Thymus (tissue), 14 donors: ENCODE measurements at places on chromosomes 12 and 14.

- DNase-seq = no peak
Measured at GRCh38 chr12:57657744-57658143, 24.7 kb upstream of the B4GALNT1 start.

GRCh38 chr12:40586823-40587222, 105.4 kb upstream of the CNTN1 start:
- DNase-seq = no peak

DNA sequence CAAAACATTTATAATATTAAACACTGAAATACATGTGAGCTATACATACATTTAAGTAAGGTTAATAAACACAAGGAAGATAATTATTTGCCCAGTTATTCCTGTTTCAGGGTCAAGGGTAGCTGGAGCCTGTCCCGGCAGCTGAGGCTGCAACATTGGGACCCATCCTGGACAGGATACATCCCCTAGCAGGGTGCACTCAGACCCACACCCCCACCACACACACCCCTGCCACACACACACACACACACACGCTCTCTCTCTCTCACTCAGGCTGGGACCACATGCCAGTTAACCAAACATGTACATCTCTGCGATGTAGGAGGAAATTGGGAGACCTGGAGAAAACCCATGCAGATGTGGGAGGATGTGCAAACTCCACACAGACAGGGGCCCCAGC, 112.6 kb upstream of the TMCC3 start:
- no peak for DNase-seq

DNA sequence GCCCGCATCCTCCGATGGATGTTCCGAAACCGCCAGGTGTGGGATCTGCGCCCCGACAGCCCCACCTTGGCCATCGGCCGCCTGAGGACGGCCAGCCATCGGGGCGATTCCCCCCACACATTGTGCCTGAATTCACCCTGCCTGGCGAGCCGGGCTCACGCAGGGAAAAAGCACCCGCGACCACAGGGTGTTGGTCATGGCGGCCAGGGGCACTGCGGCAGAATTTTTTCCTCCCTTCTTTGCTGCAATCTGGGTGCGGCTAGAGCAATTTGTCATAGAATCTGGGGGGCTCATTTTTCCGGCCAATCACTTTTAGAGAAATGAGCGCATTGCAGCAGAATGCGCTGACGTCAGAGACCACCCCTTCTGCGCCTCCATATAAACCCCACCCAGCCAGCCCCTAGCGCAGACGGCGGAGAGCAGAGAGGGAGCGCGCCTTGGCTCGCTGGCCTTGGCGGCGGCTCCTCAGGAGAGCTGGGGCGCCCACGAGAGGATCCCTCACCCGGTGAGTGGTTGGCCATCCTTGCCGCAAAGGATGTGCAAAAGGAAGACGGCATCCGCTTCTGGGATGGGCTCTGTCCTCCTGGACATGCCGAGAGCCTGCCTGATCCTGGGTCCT, at the start of gene MEG3:
Gene MEG3, plus strand, starts transcription at position 406 of the 619 bp plus-strand sequence.
- DNase-seq = no peak

DNA sequence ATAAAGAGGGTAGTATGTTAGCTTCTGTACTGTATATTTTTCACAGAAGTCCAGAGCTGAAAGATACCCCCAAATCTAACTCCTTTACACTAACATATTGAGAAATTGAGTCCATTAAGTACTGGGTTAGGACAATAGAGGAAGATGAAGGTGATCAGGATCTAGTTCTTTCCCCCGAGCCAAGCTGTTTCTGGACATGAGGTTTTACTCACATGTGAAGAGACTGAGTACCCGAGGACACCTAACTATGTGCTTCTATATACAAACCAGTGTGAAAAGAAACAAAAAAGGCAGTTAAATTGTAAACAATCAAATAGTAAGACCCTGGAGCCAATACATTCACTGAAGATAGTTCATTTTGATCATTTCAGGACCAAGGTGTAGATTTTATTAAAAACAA, 3.8 kb upstream of the TRHDE start:
- no peak for DNase-seq

- DNase-seq = no peak
Measured at GRCh38 chr12:125124320-125124966, 59.2 kb downstream of the AACS start.

GRCh38 chr14:70186900-70187451, 1.8 kb downstream of the SLC8A3 start:
- DNase-seq = no peak

DNA sequence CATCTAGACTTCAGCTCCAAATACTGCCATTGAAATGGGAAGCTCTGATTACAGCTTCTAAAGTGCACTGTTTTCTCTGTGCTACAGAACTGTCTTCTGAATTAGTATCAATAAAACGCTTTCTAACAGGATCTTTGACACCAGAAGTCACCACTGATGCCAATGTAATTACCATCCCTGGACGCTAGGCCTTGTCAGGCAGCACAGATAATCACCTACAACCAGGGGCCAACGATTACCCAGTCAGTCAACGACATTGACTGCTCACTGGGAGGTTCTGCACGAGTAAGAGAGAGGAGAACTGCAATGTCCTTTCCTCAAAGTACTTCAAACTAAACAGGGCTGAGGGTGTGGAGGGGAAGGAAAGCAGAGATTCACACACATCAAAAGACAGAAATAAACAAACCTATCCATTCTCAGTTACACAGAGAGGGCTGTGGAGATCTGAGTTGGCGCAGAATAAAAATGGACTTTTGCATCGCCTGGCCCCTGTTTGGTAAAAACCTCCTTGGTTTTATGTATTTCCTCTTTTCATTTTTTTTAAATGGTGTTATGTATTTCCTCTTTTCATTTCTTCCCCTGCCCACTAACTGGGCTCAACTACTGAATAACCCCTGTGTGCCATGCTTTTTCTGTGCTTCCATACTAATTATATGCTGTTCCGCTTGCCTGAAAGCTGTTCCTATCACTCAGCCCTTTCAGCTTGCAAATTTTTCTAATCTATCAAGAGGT, 492.2 kb downstream of the APAF1 start:
- no peak for DNase-seq

GRCh38 chr12:10196210-10196609, 16.5 kb upstream of the GABARAPL1 start:
- DNase-seq = no peak

DNA sequence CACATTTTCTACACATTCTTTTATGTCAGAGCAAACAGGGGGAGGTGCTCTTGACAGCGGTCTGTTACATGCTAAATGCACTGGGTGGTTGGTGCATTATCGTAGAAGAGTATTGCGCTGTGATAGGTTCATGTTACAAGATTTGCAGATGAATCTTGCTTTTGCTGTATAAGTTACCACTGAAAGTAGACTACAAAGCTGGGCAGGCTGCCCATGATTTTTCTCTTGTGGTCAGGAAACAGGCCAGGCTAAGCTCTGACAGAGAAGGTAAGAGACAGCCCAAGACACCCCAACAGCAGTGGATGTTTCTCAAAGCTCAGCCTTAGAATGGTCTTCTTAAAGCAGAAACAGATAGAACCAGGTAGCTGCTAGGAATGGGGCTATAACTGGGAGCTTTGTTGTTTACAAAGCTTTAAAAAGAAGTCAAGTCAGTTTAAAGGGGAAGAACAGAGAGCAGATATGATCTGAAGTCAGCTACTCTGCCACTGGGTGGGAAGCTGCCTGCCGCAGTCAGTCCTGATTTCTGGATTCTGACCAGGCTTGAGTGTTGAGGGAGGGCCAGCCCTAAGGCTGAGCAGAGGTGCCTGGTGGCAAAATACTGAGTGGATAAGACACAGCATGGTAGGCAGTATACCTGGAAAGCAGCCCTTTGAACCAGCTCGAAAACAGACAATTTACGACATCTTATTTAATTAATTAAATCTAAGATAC, 9.4 kb downstream of the KCNA1 start:
- DNase-seq = no peak

- DNase-seq = no peak
Measured at GRCh38 chr14:103157969-103158368, 34.7 kb downstream of the TNFAIP2 start.

DNA sequence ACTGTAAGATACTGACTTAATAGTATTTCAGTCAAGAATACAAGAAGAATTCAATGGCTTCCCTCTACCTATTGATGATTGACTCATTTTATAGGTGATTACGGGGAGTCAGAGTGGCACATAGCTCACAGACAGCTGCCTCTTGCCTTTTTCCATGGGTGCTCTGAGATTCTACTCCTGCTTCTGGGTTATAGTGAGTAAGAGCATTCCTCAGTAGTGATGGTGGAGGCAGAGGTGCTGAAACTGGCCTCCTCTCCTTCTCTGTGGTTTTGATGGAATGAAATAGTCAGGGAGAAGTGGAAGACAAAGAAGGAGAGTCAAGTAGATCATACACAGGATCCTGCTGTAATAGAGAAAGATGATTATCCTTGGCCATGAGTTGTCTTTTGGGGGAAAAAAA, 438.2 kb upstream of the FAR2 start:
- DNase-seq = no peak

DNA sequence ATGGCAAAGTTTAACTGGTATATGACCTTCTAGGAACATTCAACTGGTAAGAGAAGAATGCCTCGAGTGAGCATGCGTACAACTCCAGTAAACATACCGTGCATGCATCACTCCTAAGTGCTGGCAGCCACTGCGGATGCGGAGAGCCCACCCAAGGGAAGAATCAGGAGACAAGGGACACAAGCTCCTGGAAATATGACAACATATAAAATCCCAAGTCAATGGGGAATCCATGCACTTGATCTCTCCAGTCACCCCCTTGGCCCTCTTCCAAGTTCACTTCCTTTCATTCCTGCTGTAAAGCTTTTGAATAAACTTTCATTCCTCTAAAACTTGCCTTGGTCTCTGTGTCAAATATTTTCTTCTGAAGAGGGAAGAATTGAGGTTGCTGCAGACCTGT, 168.7 kb upstream of the TMCC3 start:
- DNase-seq = no peak

- no peak for DNase-seq
Measured at GRCh38 chr14:71454513-71455332, 477.5 kb upstream of the RGS6 start.

DNA sequence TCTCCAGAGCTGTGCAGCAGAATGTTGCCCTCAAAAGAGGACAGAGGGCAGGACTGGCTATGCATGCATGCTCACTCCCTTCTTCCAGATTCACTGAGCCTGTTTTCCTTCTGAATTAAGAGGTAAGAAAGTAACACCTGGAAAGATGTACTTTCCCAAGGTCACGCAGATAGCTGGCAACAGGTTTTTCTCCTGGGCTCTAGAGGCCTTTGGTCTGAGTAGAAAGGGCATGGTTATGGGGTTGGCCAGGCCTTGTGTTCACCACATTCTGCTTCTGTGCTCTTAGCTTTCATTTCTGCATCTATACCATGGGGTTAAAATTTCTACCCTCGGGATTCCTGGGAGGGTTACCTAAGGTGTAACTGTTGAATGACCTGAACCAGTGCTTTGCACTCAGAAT, 57.5 kb downstream of the RASSF3 start:
- no peak for DNase-seq

GRCh38 chr14:103179094-103179493, 55.8 kb downstream of the TNFAIP2 start:
- no peak for DNase-seq

DNA sequence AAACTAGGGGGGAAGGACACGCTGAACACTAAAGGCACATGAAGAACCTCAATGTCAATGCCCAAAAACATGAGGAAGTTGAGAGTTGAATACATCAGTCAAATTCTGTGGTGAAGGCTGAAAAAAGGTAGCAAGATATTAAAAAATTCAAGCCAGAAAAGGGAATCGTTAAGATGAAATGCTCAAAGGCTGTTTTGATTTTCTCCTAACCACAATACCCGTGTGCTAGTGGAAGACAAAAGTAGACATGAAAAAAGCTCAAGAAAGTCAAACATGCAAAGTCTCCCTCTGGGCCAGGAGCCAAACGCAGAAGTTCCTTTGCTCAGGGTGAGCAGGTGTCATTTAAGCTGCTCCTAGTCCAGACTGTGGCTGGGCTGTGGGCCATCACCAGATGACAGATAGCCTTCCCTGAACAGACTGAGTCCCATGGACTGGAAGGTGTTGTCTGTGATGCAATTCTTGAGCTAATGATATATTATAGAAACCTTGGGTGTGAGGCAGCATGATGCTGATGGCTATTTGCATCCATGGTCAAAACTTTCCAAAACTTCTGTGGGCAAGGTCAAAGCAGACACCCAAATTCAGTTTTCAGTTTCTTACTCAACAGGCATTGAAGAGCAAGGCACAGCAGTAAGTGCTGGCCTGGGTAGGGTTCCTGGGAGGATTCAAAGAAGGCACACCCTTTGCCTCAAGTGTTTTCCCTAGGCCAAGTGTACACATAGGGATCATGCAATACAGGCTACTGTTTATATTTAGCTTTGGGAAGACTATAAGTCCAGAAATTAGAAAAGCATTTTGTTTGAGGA, 81.6 kb downstream of the MYRFL start:
- DNase-seq = no peak

DNA sequence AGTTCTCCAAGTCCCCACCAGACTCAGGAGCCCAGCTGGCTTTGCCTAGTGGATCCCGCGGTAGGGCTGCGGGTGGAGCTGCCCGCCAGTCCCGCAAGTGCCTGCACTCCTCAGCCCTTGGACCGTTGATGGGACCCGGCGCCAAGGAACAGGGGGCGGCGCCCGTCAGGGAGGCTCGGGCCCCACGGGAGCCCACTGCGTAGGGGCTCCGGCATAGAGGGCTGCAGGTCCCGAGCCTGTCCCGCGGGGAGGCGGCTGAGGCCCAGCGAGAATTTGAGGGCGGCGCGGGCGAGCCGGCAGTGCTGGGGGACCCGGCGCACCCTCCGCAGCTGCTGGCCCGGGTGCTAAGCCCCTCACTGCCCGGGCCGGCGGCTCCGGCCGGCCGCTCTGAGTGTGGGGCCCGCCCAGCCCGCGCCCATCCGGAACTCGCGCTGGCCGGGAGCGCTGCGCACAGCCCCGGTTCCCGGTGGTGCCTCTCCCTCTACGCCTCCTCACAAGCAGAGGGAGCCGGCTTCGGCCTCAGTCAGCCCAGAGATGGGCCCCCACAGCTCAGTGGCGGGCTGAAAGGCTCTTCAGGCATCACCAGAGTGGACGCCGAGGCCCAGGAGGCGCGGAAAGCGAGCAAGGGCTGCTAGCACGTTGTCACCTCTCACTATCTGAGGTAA, 452.4 kb upstream of the LRFN5 start:
- DNase-seq = no peak

DNA sequence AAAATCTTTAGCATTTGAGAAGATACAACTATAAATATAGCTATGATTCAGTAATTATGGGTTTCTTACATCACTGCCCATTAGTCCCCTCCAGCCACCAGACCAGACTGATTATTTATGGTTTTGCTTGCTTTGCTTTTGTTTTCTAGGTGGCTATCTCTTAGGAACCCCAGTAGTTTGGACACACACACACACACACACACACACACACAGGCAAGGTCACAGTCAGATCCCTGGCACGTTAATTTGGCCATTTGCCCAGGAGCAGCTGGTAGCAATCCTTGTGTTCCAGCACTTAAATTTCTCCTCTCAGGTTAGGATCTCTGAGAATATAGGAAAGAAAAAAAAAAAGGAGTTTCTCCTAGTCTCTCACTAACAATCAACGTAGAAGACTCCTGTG, 90.2 kb upstream of the RESF1 start:
- no peak for DNase-seq

GRCh38 chr12:50102646-50103309, 1.0 kb upstream of the GPD1 start:
- DNase-seq = no peak
